Fibroblast of villous mesenchyme (primary cell): ENCODE measurements at places on chromosomes 4 and X. TPM values are rescaled to one million over a fixed set of nuclear protein-coding genes. Genes with fewer than 3 reads are reported as not detected.
A peak's percentile ranks its signal among the peaks of the same experiment; 100 is the strongest.

- DNase-seq = no peak
These were observed 23.5 kb downstream of the TRIML1 start for GRCh38 chr4:188162698-188163097.

GRCh38 chr4:183429489-183429888, 14.9 kb upstream of the CDKN2AIP start:
- no peak for DNase-seq

The POU4F2 gene
- not detected in 2 replicates for total RNA-seq

GRCh38 chr4:174228988-174229387, 54.5 kb downstream of the FBXO8 start:
- DNase-seq = no peak

DNA sequence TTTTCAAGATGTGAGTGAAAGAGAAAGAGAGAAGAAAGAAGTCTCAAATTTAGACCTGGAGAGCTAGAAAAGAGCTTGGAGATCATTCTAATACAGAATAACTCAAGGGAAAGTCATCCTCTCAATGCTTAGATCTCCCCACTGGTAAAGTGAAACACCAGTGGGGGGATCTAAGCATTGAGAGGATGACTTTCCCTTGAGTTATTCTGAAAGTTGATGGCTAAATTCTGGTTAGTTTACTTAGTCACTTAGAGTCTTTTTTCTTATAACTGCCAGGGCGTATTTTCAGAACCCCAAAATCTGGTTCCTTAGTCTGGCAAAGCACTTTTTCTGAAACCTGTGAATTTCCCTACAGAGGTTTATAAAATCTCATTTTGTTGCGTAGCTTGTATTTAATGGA, 198.6 kb downstream of the ARHGAP24 start:
- DNase-seq = no peak

- no peak for DNase-seq
These were observed 3.0 kb downstream of the IL2 start for GRCh38 chr4:122453384-122453995.

DNA sequence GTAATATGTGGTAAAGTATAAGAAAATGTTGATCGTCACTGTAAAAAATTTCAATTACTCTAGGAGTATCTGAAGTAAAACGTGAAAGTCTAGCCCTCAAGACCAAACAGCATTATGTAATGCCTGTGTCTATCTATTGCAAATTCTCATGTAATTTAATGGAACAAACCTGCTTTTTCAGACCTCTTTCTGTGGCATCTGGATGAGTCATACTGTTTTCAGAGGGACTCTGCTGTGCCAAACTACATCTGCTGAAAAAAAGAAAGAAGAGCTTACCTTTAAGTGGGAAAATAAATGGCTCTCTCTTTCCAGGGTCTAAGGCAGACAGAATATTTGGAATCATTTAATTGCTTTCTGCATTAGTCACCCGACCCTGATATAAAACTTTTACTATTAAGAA, 89.8 kb upstream of the ARMCX2 start:
- DNase-seq = no peak

DNA sequence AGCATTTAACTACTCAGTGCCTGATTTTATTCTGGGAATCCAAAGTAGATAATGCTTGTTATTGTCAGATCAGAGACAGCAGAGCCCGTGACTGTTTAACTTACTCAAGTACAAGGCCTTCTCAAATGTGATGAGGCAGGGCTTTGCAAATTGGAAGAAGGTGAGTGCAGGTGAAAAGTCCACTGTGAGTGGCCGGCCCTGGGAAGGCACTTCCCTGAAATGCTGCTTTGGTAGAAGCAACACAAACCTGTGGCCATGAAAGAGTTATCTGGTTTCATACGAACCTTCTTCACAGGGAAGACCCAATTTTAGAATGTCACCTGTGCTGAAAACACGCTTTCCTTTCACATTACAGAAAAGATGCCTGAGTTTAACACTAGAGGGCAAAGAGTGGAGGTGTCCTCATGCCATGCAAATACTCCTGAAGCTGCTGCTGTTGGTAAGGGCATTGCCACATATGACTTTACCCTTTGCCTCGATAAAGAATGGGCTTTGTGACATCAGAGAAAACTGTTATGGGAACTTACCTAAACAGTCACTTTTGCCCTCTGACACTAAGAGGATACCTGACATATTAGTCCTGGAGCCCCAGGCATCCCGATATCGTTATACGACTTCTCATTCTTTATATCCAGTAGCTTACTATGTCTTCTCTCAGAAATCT, 8.0 kb downstream of the PPARGC1A start:
- DNase-seq = no peak

DNA sequence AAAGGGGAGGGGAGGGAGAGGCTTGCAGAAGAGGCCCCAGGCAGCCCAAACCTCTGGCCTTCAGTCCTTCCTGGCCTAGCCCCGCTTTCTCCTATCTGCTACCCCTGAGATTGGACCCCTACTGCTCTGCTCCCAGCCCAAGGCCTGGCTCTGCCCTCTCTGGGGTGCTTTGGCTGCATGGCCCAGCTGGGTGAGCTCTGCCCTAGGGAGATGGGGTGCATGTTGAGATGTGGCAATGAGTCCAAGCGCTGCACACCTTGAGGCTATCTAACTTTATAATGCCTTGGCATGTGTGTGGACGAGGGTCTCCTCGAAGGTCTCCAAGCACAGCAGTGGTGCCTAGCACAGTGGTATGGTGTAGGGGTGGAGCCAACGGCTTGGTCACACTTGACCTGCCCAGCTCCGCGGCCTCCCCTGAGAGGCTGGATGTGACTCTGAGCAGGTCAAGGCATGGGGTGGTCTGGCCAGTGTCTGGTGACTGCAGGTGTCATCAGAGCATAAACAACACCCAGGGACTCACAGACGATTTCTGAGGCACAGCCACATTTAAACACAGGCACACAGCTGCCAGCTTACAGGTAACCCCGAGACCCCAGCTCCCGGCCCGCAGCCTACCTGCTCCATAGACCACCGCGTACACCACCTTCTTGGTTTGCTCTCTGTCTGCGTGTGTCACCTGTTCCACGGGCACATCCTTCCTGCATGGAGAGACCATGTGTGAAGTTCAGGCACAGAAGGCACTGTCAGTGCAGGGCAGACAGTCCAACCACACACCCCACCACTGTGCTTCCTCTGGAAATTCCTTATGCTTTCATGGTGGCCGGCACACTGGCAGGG, 36.3 kb downstream of the NAT8L start:
- no peak for DNase-seq

DNA sequence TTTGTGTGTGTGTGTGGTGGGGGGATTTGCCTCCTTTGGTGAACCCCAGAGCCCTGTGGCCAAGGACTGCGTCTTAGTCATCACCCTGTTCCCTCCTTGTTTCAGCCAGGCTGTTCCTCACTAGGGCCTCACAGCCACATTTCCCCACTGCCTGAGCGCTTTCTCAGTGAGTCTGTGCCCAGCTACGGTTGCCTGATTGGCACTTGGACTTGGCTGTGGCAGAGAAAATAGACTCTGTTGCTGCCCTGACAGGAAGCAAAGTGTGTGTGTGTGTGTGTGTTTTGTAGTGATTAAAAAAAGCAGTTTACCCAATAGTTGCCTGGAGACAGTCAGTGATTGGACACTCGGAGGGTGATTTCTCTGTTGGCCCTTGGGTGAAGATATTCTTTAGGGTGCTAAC, 113.0 kb downstream of the UCHL1 start:
- DNase-seq = no peak

- DNase-seq = no peak
These were observed 22.8 kb downstream of the RPL9 start for GRCh38 chr4:39435659-39436563.

DNA sequence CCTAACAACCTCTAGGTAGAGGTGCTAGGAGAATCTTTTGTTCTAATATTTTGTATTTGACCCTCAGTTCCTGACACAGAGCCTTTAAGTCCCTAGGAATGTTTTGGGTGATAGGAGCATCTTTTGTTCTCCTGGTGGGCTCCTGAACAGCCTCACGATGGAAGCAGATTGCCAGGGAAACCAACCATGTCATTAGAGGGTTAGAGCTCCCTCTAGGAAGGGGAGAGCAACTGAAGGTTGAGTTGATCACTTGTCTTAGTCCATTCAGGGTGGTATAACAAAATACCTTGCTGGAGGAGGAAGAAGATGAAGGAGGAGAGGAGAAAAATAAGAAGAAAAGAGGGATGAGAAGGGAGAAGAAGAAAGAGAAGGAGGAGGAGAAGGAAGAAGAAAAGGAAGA, 9.2 kb downstream of the VCX start:
- DNase-seq = no peak

DNA sequence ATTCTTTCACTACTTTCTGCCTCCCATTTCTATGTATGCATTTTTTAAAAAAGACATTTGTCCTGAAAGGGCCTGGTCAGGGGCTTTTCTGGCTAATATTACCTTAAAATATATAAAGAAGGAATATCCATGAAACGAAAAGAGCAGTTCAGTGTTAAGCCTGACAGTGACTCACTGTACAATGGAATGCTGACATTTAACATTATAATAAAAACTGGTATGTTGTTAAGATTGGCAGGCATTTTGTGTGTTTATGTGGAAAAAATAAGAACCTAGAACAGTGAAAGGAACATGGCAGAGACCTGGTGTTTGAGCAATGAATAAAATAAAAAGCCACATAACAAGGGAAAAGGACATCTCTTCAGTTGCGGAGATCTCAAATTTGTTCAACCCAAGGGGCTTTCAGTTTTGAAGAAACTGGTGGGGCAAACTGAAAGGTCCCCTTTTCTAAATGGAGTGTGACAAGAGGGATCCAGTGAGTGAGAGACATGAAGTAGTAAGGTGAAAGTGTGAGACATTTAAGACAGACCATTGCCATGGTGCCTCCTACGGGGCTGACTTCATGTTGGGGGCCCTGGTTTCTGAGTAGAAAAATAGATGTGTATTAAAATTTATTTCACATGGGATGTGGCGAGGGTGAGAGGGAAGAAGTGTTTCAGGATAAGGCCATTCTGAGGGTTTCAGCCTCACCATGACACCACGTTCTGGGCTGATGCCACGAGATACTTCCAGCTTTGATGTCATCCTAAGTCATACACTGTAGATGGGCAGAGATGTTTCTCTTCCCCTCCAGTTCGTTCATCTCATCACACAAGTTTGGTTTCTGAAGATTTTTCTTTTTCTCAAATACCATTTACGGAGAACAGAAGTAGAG, 324.9 kb downstream of the PPP3CA start:
- peak; percentile 44 for DNase-seq

The FHIP1A gene
- total RNA-seq = under 0.01 and 0.32 TPM in 2 replicates

The SHOX gene
- total RNA-seq = not detected in 2 replicates

The ANOS1 gene
- total RNA-seq = 1.7 and 1.9 TPM in 2 replicates

The SLC6A8 gene
- total RNA-seq = 9.1 and 12.2 TPM in 2 replicates

The AKAP17A gene
- total RNA-seq = 22.0 and 23.2 TPM in 2 replicates

The GRIPAP1 gene
- 14.2 and 14.5 TPM in 2 replicates for total RNA-seq

DNA sequence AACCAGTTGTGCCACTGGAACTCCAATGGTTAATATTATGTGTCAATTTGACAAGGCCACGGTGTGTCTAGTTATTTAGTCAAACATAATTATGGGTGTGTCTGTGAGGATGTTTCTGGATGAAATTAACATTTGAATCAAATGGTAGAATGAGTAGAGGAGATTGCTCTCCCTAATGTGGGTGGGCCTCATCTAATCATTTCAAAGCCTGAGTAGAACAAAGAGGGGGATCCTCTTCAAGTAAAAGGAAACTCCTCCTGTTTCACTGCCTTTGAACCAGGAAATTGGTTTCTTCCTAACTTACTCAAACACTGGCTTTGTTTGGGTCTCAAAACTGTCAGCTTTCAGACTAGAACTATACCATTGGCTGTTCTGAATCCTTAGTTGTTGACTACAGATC, 1692.1 kb downstream of the PCDH19 start:
- no peak for DNase-seq

- peak; percentile 95 for DNase-seq
These were observed 138.0 kb downstream of the NSUN7 start for GRCh38 chr4:40887764-40888131.

DNA sequence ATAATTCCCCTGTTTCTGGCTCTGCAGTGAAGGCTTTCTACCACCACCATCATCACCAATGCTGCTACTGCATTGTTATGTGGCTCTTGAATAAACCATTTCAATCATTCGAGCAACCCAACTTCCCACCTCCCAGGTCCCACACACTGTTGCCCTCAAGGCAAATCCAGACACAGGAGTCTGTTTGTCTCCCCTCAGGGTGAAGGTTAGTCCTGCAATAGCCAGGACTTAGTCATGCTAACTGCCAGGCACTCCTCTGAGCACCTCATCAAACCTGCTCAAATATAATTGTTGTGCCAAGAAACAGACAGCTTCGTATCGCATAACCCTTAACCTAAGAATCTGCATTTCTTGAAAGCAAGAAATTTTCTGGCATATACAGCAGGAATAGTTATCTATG, 213.2 kb downstream of the KDR start:
- no peak for DNase-seq

The C4orf50 gene
- total RNA-seq = not detected in 2 replicates

GRCh38 chr4:43373201-43373600, 480.7 kb downstream of the GRXCR1 start:
- DNase-seq = no peak

- no peak for DNase-seq
These were observed 807 bp downstream of the SEL1L3 start for GRCh38 chr4:25861951-25862410.

GRCh38 chrX:96791559-96791958, 92.1 kb upstream of the RPA4 start:
- peak; percentile 5 for DNase-seq

DNA sequence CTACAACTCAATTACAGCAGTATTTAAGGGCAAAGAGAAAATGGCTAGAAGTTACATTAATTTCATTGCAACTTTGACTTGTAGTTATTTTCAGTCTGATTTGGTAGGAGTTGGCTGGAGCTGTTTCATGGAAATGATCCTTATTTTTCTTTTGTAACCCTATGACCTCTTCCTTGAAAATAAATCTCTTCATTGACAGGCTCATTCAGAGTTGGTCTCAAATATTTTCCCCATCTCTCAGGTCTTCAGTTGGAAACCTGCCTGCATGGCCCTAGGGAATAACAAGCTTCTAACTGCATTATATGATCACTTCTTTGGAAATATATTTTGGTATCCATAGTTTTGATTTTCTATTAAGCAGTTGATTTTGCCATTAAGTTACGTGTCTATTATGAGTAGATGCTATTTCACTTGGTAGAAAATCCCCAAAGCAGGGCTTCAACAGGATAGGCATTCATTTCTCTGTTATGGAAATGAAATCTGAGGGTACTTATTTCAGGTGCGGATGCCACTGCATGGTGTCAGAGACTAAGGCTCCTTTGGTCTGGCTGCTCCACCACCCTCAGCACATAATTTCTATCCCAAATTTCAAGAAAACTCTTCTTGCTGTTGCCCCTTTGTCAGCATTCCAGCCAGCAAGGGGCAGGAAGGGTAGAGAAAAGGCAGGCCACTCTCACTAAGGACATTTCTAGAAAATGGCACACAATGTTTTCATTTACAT, 502.5 kb downstream of the SPRY1 start:
- no peak for DNase-seq
